AG08395 (cell line): ENCODE measurements at places on chromosomes 6 and 20.

GRCh38 chr20:46203510-46203837 is 85.4 kb downstream of the CD40 start:
- no peak for DNase-seq

DNA sequence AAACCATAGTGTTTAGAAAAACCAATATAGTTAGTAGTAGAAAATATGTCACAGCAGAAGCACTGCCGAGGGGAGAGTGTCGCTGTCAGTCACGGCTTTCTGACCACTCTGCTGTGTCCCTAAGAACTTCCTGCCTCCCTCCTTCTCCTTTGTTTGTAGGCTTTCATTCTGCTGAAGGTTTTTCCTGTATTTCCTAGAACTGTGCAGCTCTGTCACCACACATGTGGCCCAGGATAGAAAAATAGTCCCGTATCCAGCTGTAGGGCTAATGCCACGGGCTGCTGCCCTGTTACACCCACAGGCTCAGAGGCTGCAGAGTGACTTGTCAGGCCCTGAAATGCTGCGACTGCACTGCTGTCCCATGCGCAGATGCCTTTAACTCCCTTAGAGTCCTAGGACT is 52.6 kb upstream of the SYNJ2 start:
- DNase-seq, result no peak

- DNase-seq, result peak; percentile 38
Observed at GRCh38 chr20:35306931-35307517, 14.8 kb upstream of the FAM83C start.

DNA sequence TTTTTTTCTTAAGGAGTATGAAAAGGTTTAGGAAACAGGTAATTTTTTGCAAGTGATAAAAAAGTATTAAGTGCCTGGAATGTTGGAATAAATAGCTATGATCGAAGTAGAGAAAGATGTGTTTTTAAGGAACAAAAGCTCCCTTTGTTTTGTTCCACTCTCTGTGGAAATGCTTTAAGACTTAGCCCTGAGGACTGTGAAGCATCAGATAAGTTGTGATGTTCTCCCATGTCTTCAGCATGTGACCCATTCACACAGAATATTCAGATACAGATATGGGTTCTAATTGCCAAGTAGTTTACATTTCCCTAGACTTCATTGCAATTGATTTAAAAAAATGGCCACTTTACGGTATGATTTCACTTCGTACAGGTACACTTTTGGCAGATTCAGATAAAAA is 80.6 kb downstream of the KCNQ5 start:
- no peak for DNase-seq

GRCh38 chr6:7243179-7243981 is 69.6 kb downstream of the SSR1 start:
- peak; percentile 79 for DNase-seq

GRCh38 chr6:25649611-25650010 is 2.4 kb upstream of the SCGN start:
- no peak for DNase-seq

DNA sequence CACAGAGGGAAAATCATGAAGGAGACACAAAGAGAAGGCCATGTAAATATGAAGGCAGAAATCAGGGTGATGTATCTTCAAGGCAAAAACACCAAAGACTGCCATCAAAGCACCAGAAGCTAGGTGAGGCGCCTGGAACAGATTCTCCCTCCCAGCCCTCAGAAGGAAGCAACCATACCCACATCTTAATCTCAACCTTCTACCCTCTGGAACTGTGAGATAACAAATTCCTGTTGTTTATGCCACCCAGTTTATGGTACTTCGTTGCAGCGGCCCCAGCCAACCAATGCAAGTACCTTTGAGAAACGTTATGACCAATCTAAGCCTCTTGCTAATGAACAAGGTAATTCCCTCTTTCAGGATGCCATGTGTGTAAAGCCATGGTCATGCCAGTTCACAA is 66.2 kb upstream of the STXBP5 start:
- DNase-seq, result no peak

DNA sequence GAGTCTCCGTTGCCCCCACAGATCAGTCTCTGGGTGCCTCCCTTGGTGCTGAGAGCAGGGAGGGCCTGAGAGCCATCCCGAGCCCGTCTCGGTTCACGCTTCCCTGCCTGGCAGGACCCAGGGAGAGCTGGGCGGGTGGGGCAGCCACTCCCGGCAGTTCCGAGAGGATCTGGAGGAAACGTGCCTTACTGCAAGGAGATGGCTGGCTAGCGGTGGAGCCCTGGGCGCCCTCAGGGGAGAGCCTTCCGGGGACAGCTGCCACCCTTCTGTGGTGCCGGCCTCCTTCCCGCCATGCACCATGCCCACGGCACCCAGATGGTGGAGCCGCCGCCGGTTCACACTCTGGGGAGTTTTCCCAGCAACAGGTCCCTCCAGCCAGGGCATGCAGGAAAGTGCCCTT is 45.8 kb upstream of the SLCO4A1 start:
- no peak for DNase-seq

GRCh38 chr6:136526937-136527336 is 23.3 kb downstream of the MAP7 start:
- no peak for DNase-seq

- DNase-seq, result no peak
Observed at GRCh38 chr20:19783966-19784401, 25.9 kb downstream of the RIN2 start.

DNA sequence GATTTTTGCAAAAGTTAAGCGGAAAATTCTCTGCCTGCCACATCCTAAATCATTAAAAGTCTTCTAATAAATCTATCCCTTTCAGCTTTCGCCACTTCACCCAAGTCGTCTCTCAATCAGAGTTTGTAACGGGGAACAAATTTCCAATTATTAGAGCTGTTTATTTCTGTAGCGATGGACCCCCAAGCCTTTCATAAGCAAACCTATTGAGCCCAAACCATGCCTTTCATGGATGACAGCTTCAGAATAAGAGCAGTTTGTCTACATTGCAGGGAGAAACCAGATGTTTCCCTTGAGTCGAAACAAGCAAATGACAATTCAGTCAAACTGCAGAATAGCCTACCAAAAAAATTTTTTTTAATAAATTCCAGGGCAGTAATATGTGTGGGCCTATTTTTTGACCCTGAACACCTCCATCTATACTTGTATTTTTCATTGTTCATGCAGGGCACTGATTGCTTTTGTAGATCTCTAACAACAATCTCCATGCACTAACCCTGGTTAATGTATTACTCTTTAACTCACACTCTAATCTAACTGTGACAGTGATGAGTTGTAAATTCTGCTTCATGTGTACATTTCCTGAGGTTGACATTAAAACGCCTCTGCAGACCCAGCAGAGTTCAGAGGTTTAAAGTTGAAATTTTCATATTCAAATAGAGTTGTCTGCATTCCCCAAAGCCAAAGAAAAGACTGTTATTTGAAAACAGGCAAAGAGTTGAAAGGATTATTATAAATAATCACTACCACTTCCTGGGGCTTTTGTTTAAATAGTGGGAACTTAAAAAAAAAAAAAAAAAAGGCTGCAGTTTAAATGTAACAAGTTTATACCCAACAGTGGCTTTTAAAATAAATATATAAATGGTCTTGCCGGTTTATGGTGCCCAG is 64.5 kb downstream of the ATP9A start:
- no peak for DNase-seq

DNA sequence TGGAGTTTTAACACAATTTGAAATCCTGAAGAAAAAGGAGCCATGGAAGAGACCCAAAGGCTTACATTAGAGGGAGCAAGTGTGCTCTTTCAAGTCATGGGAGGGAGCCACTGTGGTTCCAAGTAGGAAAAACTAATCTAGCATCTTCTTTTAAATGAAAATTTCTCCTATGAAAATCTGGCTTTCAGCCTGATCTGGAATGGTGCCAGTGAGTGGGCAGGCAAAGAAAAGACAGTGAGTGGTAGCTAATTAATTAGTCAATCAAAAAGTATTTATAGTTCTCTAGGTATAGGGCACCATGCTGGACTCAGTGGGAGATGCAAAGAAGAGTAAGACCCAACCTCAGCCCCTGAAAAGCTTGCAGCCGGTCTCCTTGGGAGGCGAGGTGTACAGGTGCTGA is 21.9 kb downstream of the CAP2 start:
- no peak for DNase-seq

- DNase-seq, result no peak
Observed at GRCh38 chr20:35468671-35469334, 13.4 kb downstream of the CEP250 start.

DNA sequence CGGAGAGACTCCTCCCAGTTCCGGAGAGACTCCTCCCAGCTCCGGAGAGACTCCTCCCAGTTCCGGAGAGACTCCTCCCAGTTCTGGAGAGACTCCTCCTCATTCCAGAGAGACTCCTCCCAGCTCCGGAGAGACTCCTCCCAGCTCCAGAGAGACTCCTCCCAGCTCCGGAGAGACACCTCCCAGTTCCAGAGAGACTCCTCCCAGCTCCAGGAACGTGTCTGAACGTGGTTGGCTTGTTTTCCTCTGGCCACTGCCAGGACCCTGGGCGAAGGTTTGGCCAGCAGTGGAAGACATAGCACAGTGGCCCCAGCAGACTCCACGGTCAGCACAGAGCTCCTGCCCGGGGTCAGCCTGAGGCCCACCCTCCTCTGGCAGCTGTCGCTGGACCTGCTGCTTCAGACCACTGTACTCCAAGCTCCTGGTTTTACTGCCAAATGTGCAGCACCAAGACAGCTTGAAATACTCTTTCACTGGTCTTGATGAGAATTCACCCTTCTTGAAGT is 122.3 kb upstream of the AFDN start:
- no peak for DNase-seq

DNA sequence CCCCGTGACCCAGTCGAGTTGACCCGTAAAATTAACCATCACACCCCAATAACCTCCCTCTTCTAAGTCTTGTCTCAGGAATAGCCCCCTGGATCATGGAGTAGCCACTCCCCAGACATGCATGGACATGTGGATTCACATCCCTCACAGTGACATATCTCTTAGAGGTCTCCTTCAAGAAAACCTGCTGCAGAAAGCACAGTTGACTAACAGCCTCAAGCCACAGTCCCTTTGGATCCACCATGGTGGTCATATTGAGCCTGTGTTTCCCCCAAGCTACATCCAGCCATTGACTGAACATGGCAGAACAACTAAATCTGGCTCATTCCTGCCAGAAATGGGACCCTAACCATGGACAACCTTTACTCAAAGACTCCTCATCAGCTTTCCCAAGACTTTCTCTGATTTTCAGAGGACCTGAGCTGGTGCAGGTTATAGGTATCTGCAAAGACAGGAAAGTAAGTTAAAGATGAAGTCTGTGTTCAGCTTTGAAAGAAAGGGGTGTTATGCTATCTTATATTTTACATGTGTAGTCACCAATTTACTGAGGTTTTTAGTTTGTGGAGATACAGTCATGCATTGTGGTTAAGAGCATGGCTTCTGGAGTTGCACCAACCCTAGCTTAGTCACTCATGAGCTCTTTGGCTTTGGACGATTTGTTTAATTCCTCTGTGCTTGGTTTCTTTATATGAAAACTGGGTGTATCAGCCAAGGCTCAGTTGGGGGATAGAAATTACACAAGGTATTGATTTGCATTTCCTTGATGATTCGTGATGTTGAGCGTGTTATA is 219.1 kb downstream of the MYLK4 start:
- peak; percentile 83 for DNase-seq

DNA sequence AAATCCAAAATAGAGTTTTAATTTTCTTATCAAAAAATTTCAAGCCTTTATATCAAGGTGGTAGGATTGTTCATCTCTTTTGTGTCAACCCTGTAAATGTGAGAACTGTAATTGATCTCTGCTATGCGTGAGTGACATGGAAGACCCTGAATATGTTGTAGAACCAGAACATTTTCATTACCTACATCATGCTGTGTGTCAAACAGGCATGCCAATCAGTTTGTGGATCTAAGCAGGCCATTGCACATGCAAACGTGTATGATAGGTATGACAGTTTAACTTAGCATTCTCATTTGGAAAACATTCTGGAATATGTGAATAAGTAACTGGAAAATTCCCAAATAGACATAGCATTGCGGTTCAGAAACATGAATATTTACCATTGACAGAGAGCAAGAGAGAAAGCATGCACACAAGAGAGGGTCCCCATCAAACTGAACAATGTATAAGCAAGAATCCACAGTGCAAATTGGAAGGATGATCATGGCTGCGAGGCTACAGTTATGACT is 641.6 kb upstream of the AGPAT4 start:
- no peak for DNase-seq

DNA sequence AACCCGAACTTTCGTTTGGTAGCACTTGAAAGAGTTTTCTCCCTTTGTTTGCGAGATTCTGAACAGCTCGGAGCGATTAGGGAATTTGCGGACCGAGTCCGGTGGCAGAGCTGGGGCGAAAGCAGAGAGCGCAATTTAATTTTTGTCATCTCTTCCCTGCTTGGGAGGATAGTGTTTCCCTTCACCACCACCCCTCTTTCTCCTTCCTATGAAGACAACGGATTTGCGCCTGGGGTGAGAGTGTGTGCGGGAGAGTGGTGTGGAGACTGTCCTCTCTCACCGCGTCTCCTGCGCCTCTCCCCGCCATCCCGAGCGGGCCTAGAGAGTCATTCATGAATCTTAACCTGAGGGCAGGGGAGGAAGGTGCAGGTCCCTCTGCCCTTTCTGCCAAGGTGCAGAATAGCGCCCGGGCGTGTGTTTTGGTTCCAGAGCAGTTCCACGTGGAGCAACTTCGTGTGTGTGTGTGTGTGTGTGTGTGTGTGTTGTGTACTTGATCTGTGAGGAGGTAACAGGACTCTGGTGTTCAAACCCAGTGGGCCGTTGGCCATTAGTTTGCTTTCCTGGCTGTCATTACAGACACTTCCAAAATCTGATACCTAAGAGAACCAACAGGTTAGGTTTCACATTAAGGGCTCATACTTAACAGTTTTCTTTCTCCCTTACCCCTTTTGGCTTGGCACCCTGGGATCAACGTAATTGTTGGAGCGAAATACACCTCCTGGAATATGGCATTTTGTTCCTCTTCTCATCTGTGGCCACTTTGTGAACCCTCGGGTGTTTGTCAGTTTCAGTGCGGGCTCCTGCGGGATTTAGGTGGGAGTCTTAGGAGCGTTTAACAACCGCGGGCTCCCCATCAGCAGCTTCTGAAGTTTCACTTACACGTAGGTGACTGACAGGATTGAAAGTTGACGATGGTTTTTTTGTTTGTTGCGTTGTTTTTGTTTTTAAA is 1.8 kb downstream of the EYA4 start:
- DNase-seq, result no peak

GRCh38 chr6:46269447-46270229 is 98.9 kb upstream of the ENPP5 start:
- DNase-seq, result no peak

GRCh38 chr6:142008781-142009180 is 123.9 kb upstream of the GJE1 start:
- DNase-seq, result no peak
